ENCODE measurements at places on chromosomes 7 and 10.

- no peak for DNase-seq
Observed at GRCh38 chr7:152395112-152395511, 40.7 kb downstream of the KMT2C start.

GRCh38 chr10:108735380-108735779 is 1187.9 kb downstream of the XPNPEP1 start:
- DNase-seq = no peak

GRCh38 chr7:66238773-66239466 is 33.8 kb downstream of the TPST1 start:
- DNase-seq = no peak

GRCh38 chr10:42961796-42962109 is 115.1 kb upstream of the RET start:
- no peak for DNase-seq

GRCh38 chr10:43347997-43348396 is 23.4 kb upstream of the FXYD4 start:
- DNase-seq = no peak

Measured in hypothalamus (tissue), 51 donors.